ENCODE measurements at places on chromosomes 11 and 22.

DNA sequence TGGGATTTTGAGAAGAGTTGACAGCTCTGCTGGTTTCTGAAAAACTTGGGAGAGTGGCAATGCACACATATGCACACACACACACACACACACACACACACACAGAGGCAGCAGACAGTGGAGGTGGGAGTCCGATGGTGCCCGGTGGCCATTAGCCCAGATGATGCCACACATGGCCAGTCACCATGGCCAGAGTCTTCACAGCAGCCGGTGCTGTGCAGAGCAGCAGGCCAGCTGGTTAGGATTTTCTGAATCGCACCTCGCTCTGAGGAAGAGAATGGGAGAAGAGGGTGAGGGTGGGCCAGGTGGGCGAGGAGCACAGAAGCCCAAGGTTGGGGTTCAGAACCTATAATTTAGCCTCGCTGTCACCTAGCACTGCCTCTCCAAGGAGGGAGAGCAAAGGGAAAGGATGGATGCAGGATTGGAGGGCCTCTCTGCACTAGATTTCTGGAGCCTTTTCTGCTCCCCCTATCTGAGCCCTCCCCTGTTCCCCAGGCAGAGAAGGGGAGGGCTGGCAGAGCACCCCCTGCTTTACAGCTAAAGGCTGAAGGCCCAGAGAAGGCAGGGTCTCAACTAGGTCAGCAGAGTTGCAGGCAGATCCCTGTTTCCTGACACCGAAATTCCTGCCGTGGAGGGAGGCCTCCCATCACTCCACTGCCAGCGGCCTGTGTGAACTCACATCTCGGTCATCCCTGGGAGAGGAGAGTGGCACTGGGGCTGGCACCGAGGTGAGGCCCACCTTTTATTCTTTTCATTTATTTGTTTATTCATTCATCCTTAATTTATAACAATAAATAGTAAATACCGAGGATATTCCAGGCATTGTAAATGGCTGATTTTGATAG lies 25.8 kb upstream of the FXYD6 start:
- no peak for DNase-seq

DNA sequence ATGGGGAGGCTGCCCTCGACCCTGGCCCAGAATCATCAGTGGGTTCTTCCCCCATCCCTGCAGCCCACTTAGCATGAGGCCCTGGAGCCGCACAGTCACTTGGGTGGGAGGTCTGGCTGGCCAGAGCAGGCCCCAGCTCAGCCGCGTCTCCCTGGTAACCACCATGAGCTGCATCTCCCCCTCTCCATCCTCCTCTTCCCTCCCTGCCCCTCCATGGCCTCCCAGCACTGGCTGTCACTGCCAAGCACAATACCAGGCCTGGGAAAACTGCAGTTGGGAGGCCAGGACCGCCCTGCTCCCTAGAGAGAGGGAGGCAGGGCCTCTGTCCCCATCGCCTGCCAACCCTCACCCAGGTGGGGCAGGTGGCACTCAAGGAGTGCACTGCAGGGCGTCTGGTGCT lies 8.0 kb downstream of the CSDC2 start:
- no peak for DNase-seq

DNA sequence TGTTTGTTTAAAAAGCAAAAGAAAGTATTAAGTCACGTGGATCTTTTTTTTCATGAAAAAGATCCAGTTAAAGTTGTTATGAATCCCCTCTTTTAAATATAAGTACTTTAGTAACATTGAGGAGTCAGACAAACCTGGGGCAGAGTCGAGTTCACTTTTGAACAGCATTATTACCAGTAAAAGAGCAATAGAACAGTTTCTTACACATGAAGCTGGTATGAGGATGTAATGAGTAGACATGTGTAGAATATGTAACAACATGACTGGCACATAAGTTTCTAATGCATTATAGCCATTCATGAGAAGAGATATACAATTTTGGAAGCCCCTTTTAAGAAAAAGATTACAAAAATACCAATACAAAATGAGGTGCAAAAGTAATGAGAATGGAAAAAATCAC lies 7.6 kb upstream of the MUC15 start:
- no peak for DNase-seq

GRCh38 chr22:40757071-40757470 lies 62.1 kb downstream of the SLC25A17 start:
- no peak for DNase-seq

DNA sequence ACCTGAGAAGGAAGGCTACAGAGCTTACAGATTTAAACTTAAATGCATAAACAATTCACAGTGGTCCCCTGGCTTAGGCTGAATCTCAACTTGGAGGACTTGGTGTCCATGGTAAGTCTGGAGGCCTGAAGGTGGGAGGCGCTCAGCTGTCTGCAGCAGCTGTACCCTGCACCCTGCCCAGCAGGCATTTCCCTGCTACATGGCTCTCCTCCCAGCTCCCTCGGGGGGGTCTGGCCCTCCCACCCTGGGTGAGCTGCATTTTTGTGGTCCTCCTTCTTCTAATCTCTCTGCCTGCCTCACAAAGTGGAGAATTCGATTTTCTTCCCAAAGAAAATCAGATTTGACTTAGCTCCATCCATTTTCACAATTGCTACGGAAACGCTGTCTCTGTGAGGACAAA lies 273.2 kb downstream of the KIRREL3 start:
- DNase-seq = no peak

Measured in endothelial cell of umbilical vein (primary cell).